Foreskin fibroblast (primary cell): ENCODE measurements at places on chromosomes 1 and 21.

- peak; percentile 35 for DNase-seq
Measured at GRCh38 chr21:31873696-31874599, 1.1 kb downstream of the HUNK start.

DNA sequence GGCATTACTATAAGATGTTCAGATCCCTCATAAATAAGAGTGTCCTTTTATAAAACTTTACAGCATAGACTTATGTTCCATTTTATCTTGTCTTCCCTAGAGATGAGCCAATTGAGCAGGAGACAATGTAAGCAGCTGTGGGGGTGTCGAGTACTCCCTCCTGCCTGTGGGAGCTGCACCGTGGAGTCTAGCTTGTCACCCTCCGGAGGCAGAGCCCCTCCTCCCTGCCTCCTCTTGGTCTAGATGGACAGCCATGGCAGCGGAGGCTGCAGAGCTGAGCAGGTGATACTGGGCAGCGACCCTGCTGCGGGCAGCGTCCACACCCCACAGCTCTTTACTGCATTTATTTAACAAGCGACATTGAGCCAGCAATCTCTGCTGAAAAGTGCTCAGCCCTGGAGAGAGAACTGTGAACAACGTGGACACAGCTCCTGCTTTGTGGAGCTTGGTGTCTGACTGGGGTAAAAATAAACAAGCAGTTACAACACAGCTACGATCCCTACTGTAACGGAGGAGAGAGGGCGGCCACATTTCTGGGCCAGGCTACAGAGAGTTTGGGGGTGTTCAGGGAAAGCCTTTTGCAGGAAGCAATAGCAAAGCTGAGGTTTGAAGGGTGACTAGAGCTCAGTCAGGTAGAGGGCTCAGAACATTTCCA is 12.8 kb upstream of the KIF21B start:
- DNase-seq, result no peak

DNA sequence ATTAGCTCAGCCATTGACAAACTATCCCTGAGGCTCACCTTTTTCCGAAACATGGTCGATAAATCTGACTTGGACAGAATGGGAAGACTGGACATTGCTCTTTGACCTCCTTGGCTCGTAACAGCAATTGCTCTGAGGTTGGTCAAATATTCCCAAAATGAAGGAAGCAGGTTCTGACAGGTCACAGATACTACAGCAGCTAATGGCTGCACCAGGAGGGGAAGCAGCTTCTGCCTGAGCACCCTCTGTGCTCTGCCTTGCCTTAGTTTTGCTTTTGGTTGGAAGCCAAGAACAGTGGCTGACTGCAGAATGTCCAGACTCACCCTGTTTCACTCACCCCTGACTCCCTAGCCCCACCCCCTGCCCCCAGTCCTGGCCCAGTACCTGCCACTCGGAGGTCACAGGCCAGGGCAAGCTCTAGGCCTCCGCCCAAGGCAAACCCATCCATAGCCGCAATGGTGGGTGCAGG is 15.4 kb downstream of the ECHDC2 start:
- DNase-seq, result no peak

DNA sequence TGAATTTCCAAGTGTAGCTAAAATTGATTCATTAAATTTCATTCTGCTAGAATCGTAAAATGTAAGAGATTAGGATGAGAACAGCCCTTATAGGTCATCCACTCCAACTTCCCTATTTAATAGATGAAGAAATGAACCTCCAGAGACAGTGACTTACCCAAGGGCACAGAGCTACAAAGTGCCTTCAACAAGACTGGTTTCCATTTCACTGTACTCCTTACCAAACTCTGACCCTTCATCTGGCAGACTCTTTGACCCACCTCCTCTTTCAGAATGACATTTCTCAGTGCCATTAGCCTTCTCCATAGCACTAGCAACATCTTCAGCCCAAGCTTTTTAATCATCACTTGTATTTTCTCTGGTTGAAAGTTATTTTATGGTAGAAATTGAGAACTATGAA is 161.3 kb downstream of the NEK7 start:
- DNase-seq, result no peak

- no peak for DNase-seq
Measured at GRCh38 chr1:160746836-160747500, 7.9 kb downstream of the SLAMF7 start.

- peak; percentile 94 for DNase-seq
Measured at GRCh38 chr1:26697978-26698849, 2.4 kb downstream of the ARID1A start.

DNA sequence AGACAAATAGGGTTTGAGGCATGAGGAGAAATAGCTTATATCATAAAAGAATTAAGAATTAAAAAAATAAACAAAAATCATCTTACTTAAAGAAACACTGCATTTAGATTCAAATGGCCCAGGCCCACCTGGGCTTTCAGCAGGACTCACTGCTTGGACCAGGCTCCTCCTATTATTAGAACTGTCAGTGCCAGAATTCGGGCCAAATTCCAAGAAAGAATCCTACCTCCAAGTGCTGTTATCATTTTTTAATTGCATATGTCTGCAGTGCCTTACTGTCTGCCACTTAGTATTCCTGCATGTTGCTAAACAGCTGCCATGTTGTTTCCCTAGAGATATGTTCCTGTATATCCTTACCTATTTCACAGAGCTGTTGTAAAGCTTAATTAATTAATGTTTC is 112.0 kb downstream of the BARHL2 start:
- no peak for DNase-seq

DNA sequence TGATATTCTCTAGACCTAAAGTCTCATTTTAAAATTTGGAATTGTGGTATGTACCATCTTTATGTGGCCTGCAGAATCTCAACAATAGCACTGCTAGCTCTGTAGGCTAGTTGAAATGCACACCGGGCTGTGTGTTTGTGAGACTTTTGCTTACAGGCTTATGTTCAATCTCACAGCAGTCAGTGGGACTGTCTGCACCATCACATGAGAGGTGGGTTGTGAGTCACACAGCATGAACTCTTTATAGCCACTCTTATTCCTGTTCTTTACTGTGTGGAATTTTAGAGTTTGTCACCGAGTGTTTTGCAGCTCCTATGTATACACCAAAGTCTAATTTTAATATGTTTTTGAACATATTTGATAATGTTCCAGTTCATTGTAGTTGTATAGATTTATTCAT is 74.6 kb downstream of the RASAL2 start:
- DNase-seq, result peak; percentile 60
